ENCODE measurements at places on chromosomes 1 and 21.

DNA sequence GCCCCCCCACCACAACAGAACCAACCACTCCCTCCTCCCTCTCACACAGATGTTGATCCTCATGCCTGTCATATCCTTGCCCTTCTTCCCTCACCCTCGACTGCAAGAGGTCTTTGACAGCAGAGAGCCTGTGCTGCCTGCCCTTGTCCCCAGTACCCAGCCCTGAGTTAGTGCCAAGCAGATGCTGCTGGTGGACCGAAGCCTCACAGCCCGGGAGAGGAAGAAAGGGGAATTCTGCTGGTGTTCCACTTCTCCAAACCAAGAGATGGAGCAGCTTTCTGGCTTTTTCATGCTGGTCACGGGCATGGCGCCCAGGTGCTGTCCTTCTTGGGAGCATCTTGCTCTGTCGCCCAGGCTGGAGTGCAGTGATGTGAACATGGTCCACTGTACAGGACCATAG, 69.1 kb downstream of the SLC66A1 start:
- DNase-seq, result no peak

GRCh38 chr1:55860326-55860725, 645.2 kb upstream of the USP24 start:
- DNase-seq, result no peak

GRCh38 chr1:223246476-223247112, 103.5 kb upstream of the TLR5 start:
- DNase-seq, result no peak

DNA sequence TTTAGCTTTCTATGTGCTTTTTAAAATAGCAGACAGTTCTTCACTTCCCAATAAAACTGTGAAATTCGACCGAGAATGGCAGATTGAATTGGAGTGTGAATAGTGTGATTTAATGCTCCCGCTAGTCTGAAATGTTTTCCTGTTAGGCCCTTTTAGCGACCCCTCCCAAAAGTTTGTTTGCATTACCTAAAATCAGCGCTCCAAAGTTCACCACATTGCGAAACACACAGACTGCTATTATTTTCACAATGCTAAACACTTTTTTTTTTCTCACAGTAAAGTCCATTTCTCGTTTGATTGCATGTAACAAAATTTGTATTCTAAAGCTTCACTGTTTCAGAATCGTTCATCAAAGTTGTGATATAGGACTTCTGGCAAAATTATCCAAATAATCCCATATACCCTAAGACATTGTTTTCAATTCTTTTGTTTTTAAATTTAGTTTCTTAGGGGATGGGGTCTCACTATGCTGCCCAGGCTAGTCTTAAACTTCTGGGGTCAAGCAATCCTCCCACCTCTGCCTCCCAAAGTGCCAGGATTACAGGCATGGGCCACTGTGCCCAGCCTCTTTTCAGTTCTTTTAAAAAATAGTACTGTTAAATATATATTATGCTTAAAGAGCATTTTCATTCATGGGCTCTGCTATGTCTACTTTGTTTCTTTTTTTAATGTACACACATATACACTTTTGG, 76.5 kb upstream of the USH2A start:
- DNase-seq, result no peak

DNA sequence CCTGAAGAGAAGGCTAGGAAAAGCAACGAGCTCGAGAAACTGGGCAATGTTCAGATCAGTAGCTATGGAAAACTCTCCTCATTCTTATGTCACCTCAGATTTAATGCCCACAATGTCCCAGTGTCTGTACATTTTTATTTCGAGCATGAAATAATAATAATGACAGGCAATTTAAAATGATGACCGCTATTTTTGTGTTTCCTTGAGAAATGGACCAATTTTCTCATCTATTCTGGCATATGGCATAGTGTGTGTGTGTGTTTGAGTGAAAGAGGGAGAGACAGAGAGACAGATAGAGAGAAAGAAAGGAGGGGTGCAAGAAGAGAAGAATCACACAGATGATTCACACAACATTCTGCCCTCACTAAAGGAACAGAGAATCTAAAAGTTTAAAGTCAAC, 119.1 kb upstream of the C1orf21 start:
- DNase-seq, result no peak

GRCh38 chr1:2232255-2232915, 4.3 kb downstream of the SKI start:
- DNase-seq, result no peak

GRCh38 chr1:212073490-212073889, 37.9 kb downstream of the DTL start:
- DNase-seq, result no peak

DNA sequence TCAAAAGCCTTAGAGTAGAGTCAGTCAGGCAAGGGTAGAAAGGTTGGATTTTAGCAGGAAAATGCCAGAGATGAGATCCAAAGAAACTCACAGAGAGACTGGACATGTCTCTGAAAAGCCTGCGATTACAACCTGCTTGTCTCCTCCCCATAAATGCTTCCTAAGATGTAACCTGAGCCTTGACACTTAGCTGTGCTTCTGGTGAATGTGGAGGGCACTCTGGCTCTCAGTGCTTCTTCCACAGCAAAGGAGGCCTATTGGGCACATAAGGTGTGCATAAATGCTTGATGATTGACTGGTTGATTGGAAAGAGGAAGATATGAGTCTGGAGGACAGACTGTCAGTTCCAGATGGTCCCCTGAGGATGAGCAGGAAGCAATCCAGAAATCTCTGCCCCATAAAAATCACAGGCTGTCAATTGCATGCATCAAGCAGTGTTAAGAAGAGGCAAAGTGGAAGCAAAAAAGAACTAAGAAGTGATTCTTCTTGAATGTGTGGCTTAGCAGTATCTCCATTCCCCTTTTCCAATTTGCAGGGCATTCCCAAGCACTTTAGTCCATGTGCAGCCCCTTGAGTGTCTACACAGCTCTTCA, 236.2 kb upstream of the RRP15 start:
- DNase-seq, result no peak

GRCh38 chr21:24955275-24955961, 651.9 kb downstream of the MRPL39 start:
- DNase-seq, result no peak

GRCh38 chr1:226549937-226550671, 1.5 kb downstream of the STUM start:
- DNase-seq, result no peak

GRCh38 chr1:168964478-168964877, 142.0 kb upstream of the ATP1B1 start:
- no peak for DNase-seq

- no peak for DNase-seq
Observed at GRCh38 chr1:22835636-22836319, 125.1 kb downstream of the EPHB2 start.

GRCh38 chr1:63887809-63888208, 114.0 kb downstream of the ROR1 start:
- DNase-seq, result no peak

- no peak for DNase-seq
Observed at GRCh38 chr1:42768172-42768571, 1.1 kb downstream of the C1orf50 start.

DNA sequence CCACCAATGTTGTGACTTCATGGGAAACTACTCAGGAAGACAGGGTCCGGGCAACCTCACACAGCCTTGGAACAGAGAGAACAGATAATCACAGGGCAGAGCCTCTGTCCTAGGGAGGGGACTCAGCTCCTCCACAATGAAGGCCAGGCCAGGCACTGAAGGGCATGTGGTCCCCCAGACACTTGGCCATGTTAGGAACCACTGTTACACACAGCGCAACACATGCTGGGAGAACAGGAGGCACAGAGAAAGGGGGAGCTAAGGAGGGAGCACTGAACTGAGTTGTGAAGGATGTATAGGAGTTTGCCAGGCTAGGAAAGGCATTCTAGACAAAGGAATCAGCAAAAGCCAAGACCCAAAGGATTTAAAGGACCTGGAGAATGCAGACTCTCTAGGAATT, 127.6 kb downstream of the DMRTB1 start:
- DNase-seq, result no peak

DNA sequence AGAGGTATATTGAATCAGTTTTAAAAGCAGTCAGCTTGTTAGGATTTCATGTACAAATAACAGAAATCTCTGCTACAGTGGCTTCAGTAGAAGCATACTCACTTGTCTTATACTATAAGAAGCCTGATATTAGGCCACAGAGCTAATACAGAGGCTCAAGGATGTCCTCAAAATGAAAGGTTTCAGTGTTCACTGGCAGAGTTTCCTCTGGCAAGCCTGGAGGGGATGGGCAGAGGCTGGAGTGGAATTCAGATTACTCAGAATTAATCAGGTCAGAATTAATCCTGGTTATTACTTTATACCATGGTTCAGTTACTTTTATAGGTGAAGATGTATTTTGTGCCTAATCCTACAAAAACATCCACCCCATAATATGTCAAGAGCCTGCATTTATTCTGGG, 520.5 kb downstream of the USP25 start:
- DNase-seq, result no peak
